Activated T-cell treated with anti-CD3 and anti-CD28 coated beads for 1 hour (primary cell): ENCODE measurements at places on chromosomes 12 and 14.

GRCh38 chr14:80784820-80785219 lies 156.7 kb downstream of the CEP128 start:
- DNase-seq = no peak

DNA sequence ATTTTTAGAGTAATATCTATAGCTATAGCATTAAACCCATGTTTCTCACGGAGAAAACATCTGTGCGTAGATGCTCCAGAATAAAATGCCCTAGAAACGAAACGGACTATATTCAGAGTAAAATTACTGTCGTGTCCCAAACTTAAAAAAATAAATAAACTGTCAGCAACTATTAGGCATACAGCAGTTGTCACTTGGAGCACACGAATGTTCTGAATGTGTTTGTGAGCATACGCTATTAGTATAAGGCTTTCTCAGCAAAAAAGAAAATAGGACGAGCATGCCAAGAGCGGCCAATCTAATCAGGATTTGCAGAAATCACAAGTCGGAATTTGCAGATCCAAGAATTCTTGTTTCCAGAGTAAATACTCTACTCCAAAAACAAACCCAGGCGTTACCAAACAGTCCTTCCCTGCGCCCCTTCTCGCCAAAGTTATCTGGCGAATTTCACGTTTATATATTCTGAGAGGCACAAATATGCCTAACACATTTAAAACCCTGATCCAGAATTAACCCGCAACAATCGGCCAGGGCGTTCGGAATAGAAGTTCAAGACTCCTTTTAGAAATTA lies 836 bp downstream of the PTPN21 start:
- DNase-seq = no peak

DNA sequence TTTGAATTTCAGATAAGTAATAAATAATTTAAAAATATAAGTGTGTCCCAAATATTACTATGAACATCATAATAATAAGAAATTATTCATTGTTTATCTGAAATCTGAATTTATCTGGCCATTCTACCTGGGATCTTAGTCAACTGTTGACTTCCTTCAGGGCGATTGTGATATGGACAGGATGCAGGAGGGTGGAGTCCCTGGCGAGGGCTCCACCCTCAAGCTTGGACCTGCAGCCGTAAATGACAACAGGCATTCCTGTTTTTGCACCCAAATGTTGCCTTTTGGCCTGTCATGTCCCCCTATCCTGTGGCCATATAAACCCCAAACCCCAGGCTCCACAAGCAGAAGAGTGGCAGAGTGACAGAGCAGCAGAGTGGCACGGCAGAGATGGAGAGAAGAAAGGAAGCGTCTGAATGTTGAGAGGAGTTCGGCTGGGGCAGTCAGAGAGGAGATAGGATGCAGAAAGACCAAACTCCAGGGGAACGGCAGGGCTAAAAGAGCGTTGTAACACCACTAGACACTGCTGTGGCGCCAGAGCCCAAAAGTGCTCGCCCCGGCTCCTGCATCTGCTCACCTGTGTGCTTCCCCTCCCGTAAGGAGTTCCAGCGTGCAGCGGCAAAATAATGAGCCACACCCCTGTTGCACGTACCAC lies 39.4 kb upstream of the FUT8 start:
- DNase-seq = no peak

DNA sequence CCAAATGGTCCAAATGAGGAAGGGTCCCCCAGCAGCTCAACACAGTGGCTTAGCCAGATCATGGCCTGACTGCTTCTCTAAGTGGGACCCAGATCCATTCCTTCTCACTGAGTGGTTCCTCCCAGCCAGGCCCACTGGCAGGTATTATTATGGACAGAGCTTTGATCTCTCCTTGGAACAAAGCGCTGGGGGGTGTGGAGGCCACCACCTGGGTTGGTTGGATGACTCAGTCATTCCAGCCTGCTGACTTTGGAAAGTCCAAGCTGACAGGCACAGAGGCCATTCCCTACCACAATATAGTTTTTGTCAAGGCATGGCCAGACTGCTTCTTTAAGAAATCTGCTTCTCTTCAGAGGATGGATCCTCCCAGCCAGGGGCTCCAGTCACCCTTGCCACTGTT lies 341.1 kb downstream of the BTG1 start:
- DNase-seq = no peak

DNA sequence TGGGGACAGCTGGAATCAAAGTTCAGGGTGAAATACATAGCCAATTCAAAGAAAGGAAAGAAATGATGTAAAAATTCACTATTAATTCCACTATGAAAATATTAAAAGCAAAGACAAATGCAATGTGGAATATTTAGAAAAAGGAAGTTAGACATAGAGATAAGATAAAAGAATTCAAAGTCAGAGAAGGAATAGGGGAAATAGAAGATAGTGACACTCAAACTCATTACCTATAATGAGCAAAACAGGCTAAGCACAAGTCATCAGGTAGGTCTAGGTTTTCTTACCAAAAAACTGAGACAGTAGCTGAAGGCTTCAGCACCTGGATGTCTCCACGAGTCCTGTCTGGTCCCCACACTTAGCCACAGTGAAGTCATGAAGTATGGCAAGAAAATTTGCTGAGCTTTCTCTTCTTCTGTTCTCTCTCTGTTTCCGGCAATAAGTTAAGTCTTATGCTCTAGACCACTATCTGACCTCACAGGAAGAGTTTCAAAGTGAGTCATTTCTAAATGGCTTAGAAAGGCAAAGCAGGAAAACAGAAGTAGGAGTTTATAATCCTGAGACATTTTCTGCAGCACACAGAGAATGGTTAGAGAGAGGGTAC lies at the start of gene C3AR1:
Gene C3AR1 (minus strand): TSS at position 369 of the 604 bp plus-strand sequence. CDS start 6,174 bp downstream, outside the sequence.
- DNase-seq = peak; percentile 13

DNA sequence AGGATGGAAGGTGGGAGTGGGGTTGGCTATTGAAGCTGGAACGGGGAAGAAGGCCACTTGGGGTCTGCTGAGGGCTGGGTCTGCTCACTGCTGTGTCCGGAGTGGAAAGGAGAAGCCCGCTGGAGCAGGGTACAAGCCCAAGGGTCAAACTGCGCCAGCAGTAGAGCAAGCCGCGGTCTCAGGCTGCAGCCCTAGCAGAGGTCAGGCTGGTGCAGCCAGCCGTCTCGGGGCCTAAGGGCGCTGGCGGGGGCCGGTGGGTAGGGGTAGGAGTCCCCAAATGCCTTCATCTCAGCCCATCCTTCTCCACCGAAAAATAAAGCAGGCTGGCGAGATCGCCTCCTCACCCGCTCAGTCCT lies 718 bp upstream of the JDP2 start:
- DNase-seq = no peak

DNA sequence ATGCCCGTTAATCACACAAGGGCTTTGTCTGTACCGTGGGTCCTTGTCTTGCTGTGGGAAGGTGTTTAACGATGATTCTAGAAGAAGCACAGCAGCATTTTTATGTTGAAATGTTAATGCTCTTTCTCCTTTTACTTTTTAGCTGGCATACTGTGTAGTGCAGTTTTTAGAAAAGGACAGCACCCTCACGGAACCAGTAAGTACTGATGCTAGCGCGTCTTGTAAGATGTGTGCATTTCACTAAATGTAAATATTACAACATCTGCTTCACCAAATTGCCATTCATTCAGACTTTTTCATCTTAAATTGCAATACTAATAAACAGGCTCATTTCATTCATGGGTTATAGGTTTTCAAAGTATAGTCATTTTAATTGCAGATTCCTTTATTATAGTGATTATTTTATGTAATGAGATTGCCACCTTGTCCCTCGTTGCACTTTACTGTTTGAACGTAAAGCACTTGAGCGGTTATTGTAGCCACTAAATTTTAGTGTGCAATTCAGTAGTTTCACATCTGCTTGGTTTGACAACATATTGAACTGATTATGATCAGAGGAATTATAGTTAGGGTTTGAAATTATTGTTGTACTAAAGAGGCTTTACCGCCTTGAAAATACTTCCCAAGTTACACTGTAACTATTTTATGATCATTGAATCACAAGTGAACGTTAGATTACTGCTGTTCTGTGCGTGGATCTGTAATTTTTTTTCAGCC lies 69.8 kb upstream of the DYNC1H1 start:
- no peak for DNase-seq

GRCh38 chr14:68448252-68448902 lies 344.5 kb downstream of the ZFP36L1 start:
- no peak for DNase-seq

GRCh38 chr14:39233680-39234326 lies at the start of gene MIA2:
Gene MIA2 (plus strand): TSS chr14:39233915. CDS start chr14:39234115, 200 bp downstream.
- no peak for DNase-seq

DNA sequence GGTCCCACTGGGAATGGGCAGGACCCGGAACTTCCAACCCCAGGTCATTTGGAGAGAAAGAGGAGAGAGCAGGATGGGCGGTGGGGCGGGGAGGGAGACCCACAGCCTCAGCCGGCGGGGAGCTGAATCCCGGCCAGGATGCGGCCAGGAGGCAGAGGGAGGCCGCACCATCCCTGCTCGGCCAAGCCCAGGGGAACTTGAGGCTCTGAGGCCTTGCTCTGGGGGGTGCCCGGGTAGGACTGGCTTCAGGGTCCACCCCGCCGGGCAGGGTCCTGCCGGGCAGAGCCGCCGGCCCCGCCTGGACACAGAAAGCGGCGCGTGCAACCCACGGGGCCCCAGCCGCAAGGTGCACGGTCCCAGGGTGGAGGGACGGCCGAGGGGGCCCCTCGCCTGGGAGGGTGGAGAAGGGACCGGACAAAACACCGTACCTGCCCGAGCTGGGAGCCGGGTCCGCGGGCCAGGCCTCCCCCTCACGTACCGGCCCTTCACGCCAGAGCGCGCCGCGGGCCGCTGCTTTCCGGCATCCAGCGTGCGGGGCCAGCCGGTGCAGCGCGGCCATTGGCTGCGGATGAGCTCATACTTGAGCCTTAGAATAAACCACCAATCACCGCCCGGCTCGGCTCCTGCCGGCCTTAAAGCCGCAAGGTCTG lies at the start of gene RPS6KL1:
Gene RPS6KL1 (minus strand): TSS at position 509 of the 650 bp plus-strand sequence. CDS start 1,719 bp downstream, outside the sequence.
- DNase-seq = peak; percentile 48

GRCh38 chr12:55041345-55042055 lies 21.7 kb downstream of the NEUROD4 start:
- DNase-seq = no peak

- no peak for DNase-seq
Measured at GRCh38 chr12:44846826-44847225, 29.3 kb downstream of the NELL2 start.

GRCh38 chr12:30701056-30701455 lies 5.4 kb upstream of the IPO8 start:
- DNase-seq = no peak

- DNase-seq = no peak
Measured at GRCh38 chr14:39097159-39097558, 5.9 kb downstream of the SEC23A start.

GRCh38 chr12:64187370-64187769 lies 34.7 kb downstream of the KICS2 start:
- no peak for DNase-seq

DNA sequence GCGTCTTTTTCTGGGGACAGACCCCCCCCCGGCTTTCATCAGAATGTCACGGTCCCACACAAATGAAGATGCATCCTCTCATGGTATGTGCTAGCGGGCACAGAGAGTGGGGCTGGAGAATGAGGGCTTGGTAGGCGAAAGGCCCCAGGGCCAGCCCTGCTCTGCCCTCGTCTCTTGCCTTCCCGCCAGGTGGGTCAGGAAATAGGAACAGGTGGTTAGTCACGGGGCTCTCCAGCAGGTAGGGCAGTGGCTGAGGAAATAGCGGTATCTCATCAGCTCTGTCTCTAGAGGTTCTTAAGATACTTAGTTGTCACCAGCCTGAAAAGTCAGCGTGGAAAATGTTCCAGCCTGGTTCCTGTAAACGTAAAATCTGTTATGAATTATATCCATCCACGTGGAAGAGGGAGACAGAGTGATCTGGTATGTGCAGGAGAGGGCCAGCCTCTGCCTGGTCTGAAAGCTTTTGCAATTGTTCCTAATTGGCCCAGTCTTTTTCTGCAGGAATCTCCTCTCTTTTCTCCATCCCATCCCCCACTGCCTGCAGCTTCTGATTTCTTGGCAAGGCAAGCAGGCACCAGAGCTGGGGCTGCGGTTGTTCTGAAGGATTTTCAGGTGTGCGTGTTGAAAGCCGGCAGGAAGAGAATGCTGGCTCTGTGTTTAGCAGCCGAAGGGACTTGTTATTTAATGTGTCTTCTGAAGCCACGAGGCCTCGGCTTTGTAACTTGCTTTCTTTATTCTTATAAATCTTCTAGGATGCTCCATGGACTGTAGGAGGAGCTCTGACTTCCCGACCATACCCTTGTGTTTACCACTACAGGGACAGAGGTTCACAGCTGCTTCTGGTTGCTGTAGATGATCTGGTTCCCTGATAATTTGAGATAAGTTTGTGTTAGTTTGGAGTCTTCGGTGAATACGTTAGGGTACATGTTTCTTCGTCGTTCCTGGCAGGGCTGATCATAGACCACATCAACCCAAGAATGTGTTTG lies 131.1 kb downstream of the CACNA1C start:
- DNase-seq = no peak

GRCh38 chr12:62827042-62827441 lies 107.9 kb downstream of the PPM1H start:
- no peak for DNase-seq

- no peak for DNase-seq
Measured at GRCh38 chr14:55103971-55104954, 24.8 kb upstream of the LGALS3 start.

DNA sequence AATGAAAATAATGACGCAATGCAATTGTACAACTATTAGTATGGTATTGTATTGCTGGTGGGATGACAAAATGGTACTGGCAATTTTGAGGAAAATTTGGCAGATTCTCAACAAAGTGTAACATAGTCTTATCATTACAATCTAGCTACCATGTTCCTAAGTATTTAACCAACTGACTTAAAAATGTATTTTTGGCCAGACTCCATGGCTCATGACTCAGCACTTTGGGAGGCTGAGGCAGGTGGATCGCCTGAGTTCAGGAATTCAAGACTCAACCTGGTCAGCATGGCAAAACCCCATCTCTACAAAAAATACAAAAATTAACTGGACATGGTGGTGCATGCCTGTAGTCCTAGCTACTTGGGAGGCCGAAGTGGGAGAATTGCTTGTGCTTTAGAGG lies 1409.5 kb downstream of the AACS start:
- no peak for DNase-seq

DNA sequence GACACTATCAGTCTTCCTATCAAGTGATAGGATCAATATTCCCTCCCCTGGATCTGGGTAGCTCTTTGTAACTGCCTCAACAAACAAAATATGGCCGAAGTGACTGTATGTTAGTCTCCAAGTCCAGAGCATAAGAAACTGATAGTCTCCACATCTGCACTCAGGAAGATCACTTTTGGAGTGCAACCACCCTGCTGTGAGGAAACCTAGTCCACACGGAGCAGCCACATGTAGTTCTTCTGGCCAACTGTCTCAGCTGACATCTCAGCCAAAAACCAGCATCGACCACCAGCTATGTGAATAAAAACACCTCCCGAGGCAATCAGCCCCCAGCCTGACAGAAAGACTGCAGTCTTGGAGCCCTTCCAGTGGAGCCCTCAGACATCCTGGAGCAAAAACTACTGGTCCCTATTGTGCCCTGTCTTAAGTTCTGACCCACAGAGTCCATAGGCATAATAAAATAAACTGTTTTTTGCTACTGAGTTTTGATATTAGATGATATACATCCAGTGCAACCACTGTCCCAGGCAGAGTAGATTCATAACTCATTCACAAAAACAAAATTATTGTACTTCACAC lies 143.8 kb downstream of the MED13L start:
- no peak for DNase-seq

GRCh38 chr12:104137001-104137901 lies 759 bp downstream of the NFYB start:
- peak; percentile 22 for DNase-seq
